GOT3 (cell line): ENCODE measurements at places on chromosomes 6 and 20.

DNA sequence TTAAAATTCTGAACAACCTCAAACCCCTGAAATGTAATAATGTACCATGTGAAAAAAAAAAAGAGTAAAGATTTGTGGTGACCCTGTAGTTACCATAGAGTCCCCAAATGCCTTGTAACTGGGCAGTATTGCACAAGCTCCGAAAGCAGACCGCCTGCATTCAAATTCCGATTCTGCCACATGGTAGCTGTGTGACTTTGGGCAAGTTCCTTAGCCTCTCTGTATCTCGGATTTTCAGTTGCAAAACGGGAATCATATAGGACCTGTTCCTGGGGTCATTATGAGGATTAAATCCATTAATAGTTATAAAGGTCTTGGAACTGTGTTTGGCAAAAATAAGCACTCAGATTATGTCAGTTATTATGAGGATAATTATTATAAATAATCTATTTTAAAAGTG, 43.6 kb downstream of the TSPYL4 start:
- no peak for DNase-seq

DNA sequence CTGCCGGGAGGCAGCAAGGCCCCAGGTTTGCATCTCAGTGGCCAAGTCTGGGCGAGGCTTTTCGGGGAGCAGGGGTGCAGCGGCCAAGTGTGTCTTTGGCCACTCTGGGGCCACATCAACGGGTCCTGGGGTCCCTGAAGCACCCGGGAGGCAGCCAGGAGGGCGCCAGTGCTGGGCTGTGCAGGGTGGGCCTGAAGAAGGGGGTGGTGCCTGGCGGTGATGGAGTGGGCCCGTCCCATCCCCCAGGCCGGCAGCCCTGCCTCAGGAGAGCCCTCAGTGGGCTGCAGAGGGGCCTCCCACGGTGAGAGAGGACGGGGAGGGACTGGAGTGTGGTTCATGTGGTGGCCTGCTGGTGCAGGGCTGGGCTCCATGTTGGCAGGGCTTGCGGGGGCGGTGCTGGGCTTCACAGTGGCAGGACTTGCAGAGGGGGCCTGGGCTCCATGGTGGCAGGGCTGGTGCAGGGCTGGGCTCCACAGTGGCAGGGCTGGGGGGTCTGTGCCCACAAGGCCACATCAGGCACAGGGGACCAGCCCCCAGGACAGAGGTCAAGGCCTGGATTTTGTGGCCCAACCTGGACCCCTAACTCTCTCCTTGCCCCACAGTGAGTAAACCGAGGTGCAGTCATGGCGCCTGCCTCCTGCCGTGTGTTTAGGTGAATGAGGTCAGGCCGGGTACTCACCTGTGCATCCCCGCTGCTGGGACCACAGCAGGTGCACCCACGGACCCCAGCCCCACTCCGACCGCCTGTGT, 10.5 kb upstream of the BHLHE23 start:
- no peak for DNase-seq

DNA sequence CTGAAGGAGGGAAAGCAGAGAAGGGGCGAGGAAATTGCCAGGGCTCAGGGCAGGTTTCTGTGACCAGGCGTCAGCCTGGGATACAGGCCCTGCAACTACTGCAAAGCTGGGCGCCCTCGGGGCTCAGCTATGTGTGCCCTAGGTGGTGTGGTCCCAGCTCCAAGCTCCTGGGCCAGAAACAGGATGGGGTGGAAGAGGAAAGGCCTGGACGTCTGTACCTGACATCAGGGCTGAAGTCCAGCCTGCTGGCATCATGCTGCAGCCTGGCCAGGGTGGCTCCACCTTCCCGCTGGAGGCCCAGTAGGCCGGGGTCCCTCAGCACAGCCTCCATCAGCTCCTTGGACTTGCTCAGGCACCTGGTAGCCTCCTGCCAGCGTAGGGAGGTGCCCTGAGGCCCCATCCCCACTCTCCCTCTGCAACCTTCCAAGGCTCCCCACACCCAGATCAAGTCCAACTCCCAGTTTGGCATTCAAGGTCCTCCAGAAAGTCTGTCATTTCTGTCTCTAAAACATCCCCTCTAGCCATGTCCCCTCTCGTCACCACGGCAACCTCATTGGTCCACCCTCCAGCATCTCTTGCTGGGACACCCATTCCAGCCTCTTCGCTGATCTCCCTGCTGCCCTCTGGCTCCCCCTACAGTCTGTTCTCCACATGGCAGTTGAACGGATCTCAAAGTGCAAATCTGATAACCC, 38.2 kb downstream of the KIAA1755 start:
- no peak for DNase-seq

GRCh38 chr20:36481380-36482043, 59.8 kb upstream of the MYL9 start:
- DNase-seq: no peak

DNA sequence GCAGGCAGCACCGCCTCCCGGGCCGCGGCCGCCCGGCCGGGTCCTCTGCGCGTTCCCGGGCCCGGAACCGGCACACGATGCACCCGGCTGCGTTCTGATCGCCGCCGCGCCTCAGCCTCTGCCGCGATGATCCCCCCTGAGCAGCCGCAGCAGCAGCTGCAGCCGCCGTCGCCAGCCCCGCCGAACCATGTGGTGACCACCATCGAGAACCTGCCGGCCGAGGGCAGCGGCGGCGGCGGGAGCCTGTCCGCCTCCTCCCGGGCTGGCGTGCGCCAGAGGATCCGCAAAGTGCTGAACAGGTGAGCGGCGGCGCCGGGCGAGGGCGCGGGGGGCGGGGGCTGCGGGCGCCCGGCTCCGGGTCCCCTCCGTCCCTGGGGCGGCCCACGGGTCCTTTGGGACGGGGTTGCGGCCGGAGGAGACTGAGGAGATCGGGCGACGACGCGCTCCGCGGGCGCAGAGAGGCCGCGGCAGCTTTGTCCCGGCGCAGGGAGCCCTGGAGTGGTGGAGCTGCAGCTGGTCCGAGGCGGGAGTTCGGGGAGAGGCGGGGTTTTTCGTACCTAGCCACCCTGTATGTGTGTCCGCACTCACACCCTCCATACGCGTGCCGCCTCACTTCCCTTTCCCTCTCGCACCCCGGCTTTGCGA, 659 bp downstream of the SLC35F1 start:
- no peak for DNase-seq

DNA sequence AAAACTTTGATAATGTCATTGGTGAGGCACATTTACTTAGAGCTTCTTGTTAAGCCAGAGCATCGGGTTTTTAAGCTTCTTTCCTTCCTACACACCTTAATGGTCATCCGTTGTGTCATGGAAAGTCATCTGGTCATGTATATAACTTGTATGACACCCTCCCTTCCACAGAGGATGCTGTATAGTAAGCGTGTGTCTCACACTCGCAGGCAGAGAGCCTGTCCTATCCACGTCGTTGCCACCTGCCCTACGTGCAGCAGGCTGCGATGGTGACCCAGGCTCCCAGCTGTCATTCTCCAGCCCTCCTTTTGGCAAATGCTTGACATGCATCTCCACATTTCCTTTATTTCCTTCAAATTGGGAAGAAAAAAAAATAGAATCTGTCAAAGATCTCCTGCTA, 85.6 kb downstream of the MYB start:
- no peak for DNase-seq

- no peak for DNase-seq
These were observed 31.1 kb downstream of the RNF217 start for GRCh38 chr6:124993327-124993726.

GRCh38 chr6:122678841-122679240, 68.6 kb downstream of the PKIB start:
- DNase-seq: no peak

DNA sequence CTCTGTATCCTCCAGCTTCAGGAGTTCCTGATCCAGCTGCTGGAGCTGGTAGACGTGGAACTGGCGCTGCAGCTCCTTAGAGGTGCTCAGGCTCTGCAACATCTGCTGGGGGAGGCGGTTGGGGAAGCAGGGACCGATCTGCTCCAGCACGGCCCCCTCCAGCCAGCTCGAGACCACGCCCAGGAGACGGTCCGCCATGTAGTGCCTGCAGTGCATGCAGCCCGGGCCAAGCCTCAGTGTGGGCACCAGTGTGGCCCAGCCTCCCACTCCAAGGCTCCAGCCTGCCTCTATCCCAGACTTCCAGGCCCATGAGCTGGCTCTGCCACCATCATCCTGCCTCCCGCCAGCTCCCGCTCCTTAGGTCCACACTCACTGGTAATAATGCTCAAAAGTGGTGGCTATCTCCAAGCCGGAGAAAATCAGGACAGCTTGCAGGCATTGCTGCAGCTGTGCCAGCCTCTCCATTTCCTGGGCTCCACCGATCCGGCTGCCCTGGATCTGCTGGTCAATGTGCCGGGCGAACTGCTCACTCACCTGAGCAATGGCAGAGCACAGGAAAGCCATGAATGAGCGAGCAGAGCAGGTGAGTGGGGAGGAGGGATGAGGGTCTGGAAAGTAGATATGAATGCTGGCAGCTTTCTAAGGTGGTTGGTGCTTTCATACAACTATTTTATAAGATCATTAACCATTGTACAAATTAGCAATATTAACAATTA, 13.0 kb downstream of the CUL7 start:
- no peak for DNase-seq

DNA sequence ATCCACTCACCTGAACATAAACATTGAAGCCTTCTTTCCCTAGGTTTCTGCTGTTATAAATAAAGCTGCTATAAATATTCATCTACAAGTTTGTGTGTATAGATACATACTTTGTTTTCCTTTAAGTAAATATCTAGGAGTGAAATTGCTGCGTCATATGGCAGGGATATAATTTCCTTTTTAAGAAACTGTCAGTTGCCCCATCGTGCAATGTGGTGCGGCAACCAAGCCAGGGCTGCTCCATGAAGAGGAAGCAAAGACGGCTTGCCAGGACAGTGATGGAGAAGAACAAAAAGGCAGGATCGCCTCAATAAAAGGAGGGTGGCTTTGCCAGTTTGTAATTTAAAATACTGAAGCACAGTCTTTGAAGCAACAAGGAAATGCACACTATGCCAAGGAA, 36.6 kb downstream of the CITED2 start:
- DNase-seq: no peak

- no peak for DNase-seq
These were observed 219.5 kb downstream of the HACE1 start for GRCh38 chr6:104640150-104640700.
